Left colon (tissue), 2 donors: ENCODE measurements at places on chromosomes 16 and 17.

GRCh38 chr17:78426293-78426879, 47.9 kb downstream of the PGS1 start:
- no peak for DNase-seq

- DNase-seq = no peak
Measured at GRCh38 chr17:67696347-67696746, 21.4 kb upstream of the NOL11 start.

DNA sequence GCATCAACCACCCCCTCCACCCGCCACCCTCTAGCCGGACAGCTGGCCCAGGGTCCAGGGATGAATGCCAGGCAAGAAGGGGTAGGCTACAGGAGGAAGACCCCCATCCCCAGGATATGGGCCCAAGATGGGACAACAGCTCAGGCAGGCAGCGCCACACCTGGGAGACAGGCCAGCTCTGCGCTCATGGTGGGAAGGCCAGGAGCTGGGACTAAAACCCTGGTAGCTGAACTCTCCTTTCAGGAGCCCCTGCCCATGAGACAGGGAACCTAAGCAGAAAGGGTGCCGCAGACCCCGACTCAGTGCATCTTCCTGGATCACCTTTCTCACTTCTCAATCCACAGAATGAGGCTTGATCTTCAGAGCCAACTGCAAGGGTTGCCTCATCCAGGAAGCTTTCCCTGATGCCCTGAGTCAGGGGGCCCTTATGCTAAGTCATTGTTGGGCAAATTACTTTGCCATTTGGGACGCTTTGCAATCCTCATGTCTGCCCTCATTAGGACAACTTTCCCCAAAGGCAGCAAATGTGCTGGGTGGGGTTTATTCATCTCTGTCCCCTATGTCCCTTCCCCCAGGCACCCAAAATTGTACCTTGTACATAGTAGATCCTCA, 9.0 kb downstream of the ZDHHC1 start:
- no peak for DNase-seq

DNA sequence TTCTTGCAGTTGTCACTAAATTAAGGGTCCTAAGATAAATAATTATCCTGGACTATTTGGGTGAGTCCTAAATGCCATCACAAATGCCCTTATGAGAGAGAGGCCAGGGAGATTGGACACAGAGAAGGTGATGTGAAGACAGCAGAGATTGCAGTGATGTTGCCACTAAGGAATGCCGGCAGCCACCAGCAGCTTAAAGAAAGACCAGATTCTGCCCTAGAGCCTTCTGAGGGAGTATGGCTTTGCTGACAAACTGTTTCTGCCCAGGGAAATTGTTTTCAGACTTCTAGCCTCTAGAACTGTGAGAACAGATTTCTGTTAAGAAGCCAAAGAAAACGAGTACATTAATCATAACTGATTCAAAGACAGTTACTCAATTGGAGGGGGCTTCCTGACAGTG, 10.0 kb upstream of the ZNF23 start:
- no peak for DNase-seq

DNA sequence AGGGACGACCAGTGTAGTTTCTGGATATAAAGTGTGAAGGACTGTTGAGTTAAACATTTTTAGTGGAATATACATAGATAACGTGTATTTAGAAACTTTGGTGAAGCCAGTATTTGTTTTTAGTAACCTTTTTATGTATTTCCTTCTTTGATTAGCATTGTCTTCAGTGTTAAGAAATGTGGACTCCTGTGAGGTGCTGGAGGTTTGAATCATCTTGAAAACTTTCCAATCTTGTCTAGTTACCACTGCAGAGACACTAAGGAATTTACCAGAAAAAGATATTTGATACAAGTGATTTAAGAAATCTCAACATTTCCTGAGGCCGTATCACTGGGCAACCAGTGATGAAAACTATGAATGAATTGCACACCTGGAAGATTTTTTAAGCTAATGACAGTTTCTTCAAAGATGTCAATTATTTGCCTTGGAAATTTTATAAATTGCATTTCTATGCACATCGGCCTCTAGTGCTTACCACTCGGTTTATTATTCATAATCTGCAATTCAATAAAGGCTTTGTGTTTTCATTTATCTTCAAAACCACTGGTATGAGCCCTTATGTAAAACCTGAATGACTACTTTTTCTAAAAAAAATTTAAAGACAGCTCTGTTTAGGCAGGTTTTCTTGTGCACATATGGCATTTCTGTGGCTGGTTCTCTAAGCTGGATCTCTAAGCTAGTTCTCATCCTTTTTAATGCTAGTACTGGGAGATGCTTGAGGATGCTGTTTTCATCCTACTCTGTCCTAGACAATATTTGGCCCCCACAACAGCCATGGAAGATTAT, 31.4 kb upstream of the ADCY7 start:
- no peak for DNase-seq

DNA sequence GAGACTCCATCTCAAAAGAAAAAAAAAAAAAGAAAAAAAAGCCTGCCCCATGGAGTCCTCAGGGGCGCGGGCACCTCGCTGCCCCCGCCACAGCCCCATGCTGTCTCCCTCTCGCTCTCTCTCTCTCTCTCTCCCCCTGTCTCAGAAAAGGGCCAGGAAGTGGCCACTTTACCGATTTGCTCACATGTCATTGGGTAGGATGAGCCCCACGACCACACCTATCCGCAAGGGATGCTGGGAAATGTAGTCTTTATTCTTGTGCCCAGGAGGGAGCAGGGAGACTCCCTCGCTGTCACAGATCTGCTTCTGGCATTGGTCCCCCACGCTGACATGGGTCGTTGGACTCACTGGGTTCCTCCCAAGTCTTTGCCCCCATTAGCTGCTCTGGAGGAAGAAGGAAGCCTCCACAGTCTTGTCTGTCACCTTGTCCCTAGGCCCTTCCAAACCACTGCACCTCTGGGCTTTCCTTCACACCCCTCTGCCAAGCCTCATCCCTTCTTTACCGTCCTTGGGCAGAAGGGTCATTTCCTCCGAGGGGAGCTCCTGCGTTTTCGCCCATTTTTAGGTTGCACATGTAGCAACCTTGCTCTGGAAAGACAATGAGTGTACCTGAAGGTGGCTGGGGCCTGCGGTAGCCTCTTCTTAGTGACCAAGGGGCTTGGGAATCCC, 6.9 kb upstream of the GJD3 start:
- no peak for DNase-seq

DNA sequence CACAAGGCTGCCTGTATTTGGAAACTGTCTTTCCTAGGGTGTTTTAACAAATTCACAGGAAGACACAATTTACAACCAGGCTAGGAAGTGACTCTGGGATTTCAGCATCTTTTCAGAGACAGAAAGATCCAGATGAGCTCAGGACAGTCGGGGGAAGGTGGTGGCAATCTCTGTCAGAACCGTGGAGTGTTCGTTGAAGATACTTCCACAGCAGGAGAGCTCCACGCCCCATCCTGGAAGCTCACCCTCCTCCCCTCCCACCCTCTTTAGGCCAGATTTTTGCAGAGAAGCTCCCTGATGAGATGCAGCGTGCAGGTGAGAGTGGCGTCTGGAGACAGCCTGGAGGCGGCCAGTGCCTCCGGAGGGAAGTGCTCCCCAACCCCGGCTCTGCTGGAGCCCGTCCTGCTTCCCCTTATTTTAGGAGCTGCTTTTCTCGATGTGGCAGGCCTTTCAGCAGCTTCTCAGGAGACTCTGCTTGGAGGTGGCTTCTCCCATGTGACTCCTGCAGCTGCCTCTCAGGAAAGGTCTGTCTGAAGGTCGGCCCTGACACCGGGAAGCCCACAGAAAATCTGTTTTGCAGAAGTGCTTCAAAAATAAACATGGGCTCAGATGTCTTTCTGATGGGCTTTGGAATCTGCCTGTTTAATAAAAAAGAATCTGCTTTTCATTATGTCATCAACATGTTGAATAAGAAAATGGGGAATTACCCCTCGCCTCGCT, 186.4 kb upstream of the CHMP6 start:
- no peak for DNase-seq
